Pancreas (tissue), 10 donors: ENCODE measurements at places on chromosomes 2 and 18.

DNA sequence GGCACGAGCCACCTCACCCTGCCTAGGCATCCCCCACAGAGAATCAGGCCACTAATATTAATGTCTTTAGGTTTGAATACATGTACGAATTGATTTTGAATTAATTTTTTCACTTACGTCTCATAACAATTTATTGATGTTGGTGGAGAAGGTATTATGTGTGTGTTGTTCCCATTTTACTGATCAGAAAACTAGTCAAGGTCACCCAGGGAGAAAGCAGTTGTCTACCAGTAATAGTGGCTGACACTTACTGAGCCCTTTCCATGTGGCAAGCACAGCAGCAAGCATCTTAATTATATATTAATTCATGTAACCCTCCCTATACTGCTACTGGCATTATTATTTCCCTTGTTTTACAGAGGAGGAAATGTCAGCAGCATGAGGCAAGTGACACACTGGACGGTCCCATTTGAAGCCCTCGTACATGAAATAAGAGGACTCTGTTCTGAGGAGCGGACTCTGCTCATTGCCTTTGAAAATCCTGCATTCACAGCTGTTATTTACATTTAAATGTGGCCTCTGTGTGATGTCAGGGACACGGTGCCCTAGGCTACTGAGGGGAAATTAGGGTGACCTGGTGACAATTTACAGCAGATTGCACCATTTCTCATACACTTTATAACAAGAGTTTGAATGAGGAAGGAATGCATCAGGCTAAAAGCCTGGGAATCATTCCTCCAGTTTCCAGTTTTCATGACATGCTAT is 30.9 kb upstream of the KCNE4 start:
- peaks cover 6% of the 10 kb centered on the region for H3K4me1 ChIP-seq
- H3K27ac ChIP-seq, result no peak overlapping the region
- DNase-seq, result no peak
- H3K36me3 ChIP-seq, result no peaks in the 10 kb centered on the region
- no peak overlapping the region for H3K4me3 ChIP-seq
- no peaks in the 10 kb centered on the region for H3K27me3 ChIP-seq

DNA sequence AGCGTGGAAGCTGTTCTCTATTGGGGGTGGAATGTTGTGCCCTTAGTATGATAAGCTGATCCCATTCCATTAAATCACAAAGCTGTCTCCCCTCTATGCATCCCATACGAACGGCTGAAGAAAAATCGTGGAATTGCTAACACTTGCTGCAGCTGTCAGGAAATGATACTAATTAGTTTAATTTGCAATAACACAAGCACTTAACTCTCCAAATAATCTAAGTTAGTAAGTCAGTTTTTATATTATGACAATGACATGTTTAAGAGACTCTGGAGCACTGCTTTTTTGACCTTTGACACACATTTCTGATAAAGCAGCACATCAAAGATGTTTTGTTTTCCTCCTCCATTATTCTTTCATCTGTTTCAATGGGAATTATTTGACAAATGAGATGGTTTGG is 123.7 kb upstream of the SATB2 start:
- H3K4me1 ChIP-seq, result no peaks in the 10 kb centered on the region
- no peaks in the 10 kb centered on the region for H3K27me3 ChIP-seq
- H3K36me3 ChIP-seq, result no peaks in the 10 kb centered on the region

DNA sequence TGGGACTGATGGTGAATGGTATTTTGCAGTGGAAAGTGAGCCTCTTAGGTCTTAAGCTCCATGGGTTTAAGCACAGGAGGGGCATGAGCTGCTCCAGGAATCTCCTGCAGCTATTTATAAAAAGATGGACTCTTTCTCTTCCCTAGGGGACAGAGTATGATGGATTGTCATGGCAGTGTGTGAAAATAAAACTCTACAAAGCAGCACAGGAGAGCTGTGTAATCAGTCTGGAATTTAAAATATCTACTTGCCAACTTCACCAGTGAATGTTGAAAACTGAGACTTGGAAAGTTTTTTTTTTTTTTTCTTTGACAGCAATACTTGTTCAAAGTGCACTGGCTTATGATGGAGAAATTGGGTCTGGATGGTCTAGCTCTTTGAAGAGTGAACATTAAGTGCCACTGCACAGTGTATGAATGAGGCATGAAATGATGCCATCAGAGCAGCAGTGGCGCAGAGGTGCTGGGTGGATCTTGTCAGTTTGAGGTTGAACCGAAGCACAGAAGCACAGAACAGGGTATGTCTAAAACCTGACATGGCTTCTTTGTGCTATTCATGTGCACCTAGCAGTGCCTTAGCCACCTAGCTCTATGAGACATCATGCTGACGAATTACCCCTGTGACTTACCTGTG is 245.4 kb downstream of the PTPRM start:
- no peak overlapping the region for H3K27ac ChIP-seq
- H3K27me3 ChIP-seq, result no peaks in the 10 kb centered on the region
- H3K4me1 ChIP-seq, result no peaks in the 10 kb centered on the region
- no peak overlapping the region for H3K4me3 ChIP-seq
- DNase-seq, result no peak
- no peaks in the 10 kb centered on the region for H3K36me3 ChIP-seq

- H3K36me3 ChIP-seq, result no peaks in the 10 kb centered on the region
- no peaks in the 10 kb centered on the region for H3K27me3 ChIP-seq
- H3K4me1 ChIP-seq, result peaks cover 5% of the 10 kb centered on the region
- no peak for DNase-seq
- no peak overlapping the region for H3K27ac ChIP-seq
These were observed 40.9 kb downstream of the RBBP8 start for GRCh38 chr18:22974001-22974400.

DNA sequence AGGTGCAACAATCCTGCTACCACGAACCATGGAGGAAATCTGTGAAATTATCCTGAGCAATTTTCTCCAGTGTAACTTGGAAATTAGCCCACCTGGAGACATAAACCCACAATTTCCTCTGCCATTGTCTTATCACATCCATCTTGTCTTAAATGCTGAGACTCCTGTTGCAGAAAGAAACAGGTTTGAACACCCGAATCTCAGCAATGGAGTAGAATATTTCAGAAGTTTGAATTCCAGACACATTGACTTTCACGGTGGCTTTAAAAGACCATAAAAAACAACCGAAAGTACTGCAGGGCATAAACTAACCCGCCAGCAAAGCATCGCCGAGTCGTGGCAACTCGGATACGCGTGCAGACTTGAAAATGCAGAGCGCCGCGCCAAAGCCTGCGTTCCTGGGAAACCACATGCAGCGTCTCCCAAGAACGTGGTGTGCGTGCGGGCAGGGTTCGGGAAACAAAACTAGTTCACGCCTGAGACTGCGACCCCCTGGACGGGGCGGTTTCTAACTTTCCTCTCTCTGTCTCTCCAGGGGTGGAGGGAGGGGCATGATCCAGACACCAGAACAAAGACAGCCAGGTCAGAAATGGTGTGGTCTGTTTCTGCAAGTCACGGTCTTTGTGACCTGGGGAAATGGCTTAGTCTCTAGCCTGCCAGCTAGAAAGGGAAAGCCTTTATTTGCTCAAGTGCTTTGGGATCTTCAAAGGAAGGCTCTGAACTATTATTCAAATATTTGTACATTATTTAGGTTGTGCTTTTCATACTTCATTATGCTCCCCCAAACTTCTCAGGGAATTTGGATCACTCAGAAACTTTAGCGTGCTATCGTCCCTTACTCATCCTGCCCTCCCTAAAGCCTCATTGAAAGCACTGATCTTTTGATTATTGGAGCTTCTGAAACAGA is 26.9 kb upstream of the KCTD1 start:
- no peak overlapping the region for H3K4me3 ChIP-seq
- H3K36me3 ChIP-seq, result no peaks in the 10 kb centered on the region
- no peak overlapping the region for H3K27ac ChIP-seq
- DNase-seq, result peak; percentile 36
- no peaks in the 10 kb centered on the region for H3K27me3 ChIP-seq
